Activated CD8-positive, alpha-beta memory T cell treated with anti-CD3 and anti-CD28 coated beads for 1 hour (primary cell): ENCODE measurements at places on chromosomes 3 and 15.

DNA sequence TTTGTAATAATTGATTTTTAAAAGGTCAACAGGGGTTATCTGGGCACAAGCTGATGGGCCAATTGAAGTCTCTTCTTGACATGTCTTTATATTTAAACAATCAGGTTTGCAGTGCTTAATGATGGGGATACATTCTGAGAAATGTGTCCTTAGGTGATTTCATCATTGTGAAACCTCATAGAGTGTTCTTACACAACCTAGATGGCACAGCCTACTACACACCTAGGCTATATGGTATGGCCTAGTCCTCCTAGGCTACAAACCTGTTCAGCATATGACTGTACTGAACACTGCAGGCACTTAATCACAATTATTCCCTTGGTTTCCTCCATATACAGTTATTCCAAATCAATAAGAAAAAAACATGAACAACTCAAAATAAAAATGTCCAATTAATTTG is 75.8 kb downstream of the IQSEC1 start:
- no peak for DNase-seq

- DNase-seq, result peak; percentile 2
Observed at GRCh38 chr15:89486726-89487050, 9.7 kb downstream of the RHCG start.

- DNase-seq, result no peak
Observed at GRCh38 chr3:128946411-128946810, 47.5 kb downstream of the CFAP92 start.

- no peak for DNase-seq
Observed at GRCh38 chr3:86989006-86989405, 1.9 kb downstream of the VGLL3 start.
